Central memory CD8-positive, alpha-beta T cell (primary cell): ENCODE measurements at places on chromosomes 5 and 9.

DNA sequence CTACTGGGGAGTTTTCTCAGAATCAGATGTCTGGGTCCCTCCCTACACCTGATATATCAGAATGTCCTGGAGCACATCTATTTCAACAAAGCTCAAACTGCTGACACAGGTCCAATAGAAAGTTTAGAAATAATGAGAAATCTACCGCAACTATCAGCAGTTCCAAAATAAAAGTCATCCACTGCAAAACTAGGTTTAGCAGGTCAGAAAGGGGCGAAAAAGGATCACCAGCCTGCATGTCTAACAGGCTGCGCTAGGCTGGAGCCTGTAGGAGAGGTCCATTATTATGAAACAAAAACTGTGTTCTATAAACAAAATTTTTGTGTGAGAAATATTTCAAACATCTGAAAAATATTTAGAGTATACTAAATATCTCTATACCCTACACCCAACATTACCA, 84.1 kb upstream of the RNF38 start:
- DNase-seq: no peak

GRCh38 chr9:108474356-108474755, 381.4 kb downstream of the ACTL7B start:
- no peak for DNase-seq

- DNase-seq: no peak
These were observed 21.3 kb downstream of the SLC12A7 start for GRCh38 chr5:1090538-1090937.

GRCh38 chr5:40841068-40841805, at the start of gene CARD6:
CARD6 (plus strand) TSS chr5:40841367; CDS start chr5:40841383, 16 bp downstream.
- DNase-seq: no peak

GRCh38 chr5:92402956-92403702, 1020.0 kb upstream of the ARRDC3 start:
- DNase-seq: no peak

- DNase-seq: peak; percentile 22
These were observed 754 bp downstream of the VDAC1 start for GRCh38 chr5:134003817-134004625.

DNA sequence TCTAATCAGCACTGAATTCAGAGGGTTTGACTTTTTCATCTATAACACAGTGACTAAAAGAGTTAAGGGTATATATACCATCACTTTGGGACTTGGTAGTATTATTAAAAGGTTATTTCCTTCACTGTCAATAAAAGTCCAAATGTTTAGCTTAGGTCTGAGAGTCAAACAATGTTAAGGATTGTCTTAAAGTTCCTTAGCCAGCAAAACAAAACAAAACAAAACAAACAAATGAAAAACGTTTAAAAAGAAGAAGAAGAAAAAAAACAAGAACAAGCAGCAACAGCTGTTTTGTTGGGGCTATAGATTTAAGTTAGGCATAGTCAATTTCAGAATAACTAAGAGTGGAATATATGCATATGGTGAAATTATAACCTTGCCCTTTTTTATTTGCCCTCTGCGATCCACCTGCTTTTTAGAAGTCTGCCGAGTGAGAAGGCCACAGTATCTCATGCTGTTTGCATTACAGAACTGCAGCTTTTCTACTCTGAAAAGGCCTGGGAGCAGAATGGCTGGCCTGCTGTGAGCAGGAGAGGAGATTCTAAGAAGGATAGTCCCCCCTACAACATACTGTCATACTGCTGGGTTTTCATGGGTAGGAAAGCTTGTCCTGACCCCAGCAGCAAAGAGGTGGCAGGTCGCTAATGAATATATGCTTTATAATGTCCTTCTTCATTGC, 141.7 kb downstream of the NTRK2 start:
- DNase-seq: no peak
